ENCODE measurements at places on chromosomes 1 and 21. TPM values are rescaled to one million over a fixed set of nuclear protein-coding genes. Genes with fewer than 3 reads are reported as not detected.

The MXRA8 gene
- polyA plus RNA-seq = 231 TPM

The CFHR1 gene
- 0.13 TPM for polyA plus RNA-seq

The B3GALT5 gene
- polyA plus RNA-seq = 1.7 TPM

The SKI gene
- 57.4 TPM for polyA plus RNA-seq

The EPHX1 gene
- 58.7 TPM for polyA plus RNA-seq

The GBP5 gene
- polyA plus RNA-seq = 0.27 TPM

The IL24 gene
- 0.36 TPM for polyA plus RNA-seq

- no peak for DNase-seq
Measured at GRCh38 chr1:95021119-95021518, 51.6 kb downstream of the ALG14 start.

- no peak for DNase-seq
Measured at GRCh38 chr1:172766462-172766861, 107.6 kb downstream of the FASLG start.

DNA sequence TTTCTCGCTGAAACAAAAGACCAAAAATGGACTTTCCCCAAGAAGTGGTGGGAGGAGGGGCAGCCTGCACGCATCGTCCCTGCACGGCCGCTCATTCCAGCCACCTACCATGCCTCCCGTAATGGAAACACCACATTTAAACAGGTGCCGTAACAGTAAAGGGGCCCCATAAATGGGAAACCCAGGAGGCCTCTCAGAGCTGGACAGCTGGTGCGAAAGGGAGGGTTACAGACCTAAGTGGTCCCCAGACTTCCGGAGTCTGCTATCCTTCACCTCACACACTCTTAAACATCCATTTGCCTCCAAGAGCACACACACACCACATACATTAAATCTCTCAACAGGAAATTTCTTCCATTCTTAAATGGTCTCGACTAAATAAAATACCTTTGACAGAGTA is 120.7 kb upstream of the SOD1 start:
- DNase-seq = peak; percentile 54

GRCh38 chr1:217373761-217374701 is 256.9 kb downstream of the GPATCH2 start:
- DNase-seq = no peak

DNA sequence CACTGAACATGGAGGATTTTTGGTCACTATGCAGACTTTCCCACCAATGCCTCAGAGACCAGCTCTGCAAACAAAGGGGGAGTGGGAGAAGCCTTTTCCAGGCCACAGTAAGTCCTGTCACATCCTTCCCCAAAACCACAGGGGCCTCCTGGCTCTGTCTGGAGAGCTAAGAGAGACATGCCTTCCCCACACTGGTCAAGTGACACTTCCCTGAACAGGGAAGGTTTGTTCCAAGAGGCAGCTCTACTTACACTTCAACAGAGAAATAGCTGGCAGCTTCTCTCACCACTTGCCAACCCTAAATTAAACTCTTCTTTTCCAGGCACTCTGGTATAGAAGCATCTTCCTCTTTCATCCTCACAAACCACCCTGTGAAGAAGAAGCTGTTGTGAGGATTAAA is 39.7 kb downstream of the EDN2 start:
- DNase-seq = no peak

DNA sequence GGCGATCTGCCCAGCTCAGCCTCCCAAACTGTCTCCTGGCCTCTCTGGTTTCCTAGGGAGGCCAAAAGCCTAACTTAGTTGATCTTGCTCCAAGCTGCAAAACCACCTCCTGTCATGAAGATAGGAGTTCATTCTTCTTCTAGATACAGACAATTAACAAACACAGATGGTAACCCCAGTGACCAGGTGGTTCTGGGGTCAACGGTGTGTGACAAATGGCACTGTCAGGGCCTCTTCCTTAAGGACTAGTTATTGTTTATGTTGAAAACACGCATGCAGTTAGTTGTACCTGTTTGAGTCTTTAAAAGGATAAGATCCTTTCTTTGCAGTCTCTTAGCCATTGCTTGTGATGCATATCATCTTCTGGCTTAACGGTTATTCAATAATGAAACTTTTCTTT is 4.6 kb upstream of the UMODL1 start:
- no peak for DNase-seq

DNA sequence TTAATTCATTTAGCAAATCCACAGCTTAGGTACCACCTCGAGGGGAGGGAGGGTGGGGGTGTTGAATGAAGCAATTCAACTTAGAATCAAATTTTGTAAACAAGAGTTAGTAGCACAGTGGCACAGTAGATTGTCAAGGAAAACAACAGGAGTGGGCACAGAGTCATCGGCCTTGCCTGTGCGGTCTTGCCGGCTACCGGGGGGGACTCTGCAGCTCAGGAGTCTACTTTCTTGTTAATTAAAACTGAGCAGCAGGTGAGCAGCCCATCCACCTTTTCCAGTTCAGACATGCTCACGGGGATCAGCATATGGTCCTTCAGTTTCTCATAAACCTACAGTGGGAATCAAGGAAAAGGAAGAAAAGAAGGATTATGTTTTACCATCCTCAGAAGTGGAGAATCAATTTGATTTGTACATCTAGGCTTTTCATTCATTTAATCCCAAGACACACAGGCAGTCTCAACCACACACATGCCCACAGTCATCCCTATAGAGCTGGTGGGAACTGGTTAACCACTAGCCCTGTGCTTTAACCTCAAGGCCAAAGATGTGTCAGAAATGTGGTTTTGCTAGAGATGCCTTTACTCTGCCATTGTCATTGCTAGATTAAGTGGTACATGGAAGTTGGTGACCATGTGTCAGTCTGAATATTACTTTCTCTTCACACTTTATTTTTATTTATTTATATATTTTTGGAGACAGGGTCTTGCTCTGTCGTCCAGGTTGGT is 45.0 kb upstream of the BCL10 start:
- no peak for DNase-seq

DNA sequence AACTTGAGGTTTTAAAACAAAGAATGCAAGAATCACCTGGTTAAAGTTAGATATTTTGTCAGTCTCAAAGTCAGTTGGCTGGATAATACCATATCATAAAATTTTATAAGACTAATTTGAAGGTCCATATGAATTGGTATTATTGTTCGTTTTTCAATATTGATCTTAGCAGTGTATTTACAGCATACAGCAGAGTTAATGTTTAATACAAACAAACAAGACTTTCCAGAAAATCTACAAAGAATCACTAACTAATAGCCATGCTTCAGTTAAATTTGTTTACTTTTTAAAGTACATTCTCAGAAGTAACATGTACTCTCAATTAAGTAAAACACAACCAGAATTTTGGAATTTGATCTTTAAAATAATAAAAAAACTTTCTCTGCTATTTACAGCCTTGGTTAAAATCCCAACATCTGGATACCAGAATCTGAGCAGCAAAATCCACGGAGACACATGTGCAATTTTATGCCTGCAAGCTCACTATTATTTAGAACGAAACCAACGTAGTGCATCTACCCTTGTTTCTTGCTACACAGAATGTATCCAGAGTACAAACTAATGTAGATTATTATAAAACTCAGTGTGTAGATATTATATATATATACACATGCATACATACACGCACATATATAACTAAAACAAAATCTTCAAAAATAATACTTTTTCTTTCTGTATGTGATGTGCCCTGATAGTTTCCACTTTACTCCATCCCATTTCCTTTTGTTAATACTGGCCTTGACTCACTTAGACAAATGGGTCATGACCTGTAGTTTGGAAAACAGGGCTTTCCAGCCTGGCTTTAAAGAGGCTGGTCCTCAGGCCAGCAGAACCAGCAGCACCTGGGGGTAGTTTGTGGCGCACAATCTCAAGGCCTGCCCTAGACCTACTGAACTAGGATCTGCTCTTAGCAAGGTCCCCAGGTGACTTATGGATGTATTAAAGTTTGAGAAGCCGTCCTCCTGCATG is 63.6 kb upstream of the ERG start:
- no peak for DNase-seq

GRCh38 chr1:108541861-108542260 is 18.0 kb upstream of the EEIG2 start:
- no peak for DNase-seq

DNA sequence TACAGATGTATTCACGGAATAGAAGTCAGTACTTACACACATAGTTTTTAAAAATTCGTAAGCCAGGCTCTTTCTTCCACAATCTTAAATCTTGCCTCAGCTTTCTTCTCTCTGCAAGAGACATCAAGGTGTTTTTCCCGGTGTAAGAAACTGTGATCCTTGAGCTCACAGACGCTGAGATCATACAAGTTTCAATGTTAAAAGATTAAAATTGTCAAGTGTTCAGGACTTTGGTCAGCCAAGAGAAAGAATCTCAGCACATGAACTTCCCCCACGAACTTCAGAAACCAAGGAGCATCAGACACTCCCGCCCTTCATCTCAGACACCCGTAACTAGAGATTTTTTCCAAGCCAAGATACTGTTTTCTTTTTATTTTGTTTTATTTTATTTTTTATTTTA is 6.2 kb downstream of the UTS2 start:
- DNase-seq = no peak

GRCh38 chr1:234735916-234736315 is 125.9 kb upstream of the IRF2BP2 start:
- no peak for DNase-seq

DNA sequence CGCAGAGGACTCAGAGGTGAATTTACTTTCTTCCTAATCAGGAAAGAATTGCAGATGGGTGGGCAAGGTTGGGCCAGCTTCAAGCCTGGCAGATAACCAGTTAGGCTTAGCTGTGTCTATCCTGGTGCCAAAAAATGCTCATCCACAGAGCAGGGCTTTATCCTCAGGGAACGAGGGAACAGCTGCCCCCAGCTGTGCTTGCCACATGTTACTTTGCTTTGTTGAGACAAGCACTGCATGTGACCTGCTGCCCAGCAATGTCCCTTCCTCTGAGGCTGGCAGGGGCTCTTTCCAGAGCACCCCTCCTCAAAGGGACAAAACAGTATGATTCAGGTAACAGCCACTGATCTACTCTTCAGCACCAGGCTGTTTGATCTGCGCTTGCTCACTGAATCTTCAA is 505.1 kb upstream of the USP24 start:
- DNase-seq = no peak

GRCh38 chr1:58660105-58660504 is 39.8 kb downstream of the MYSM1 start:
- DNase-seq = no peak

GRCh38 chr21:45513003-45513717 is 29.1 kb downstream of the SLC19A1 start:
- DNase-seq = no peak

- no peak for DNase-seq
Measured at GRCh38 chr1:220189750-220190347, 82.4 kb downstream of the RAB3GAP2 start.
